ENCODE measurements at places on chromosomes 1 and 21. TPM values are rescaled to one million over a fixed set of nuclear protein-coding genes. Genes with fewer than 3 reads are reported as not detected.

DNA sequence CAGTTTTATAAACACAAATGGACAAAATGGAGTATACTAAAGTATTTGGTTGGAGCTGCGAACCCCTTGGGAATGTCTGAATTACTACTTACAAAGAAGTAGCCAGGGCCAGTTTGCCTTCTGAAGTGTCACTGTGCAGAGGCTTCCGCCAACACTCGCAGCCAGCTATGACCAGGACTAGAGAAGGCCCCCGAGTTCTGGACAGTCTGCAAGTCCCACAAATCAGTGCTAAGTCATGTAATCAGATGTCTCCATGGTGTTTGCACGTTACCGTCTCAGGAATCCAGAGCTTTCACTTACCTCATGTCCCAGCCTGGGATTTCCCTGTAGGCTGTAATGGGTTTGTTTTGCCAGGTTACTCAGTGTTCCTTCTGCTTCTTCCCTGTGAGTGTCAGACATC lies 106.6 kb upstream of the SPAG17 start:
- DNase-seq, result no peak

DNA sequence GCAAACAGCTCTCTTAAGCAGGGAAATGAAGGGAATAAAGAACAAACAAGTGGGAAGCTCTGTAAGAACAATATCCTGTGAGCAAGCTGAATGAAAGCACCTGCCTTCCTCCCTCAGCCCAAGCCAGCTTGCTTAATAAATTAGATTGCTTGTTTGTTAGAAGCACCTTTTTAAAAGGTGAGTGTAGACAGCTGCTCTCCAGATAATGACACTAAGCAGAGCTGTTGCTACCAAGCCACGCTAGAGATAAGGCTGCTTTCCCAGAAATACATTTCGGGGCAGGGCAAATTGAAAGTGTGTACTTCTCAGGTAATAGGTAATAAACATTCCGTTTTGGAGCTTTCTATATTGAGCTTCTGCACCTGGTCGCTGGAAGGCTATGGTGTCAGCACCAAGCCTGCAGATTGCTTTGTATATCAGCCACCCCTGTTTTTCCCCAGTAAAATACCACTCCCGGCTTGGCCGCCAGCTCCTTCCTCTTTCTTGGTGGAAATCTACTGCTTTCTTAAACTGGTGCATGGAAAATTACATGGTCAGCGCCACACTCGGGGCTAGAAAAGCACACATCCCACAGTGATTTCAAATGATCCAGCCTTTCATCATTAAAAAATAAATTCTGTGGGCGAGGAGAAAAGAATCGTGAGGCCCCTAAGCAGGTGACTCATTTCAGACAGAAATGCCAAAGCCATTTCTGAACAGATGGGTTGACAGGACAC lies 151.3 kb downstream of the ETS2 start:
- no peak for DNase-seq

DNA sequence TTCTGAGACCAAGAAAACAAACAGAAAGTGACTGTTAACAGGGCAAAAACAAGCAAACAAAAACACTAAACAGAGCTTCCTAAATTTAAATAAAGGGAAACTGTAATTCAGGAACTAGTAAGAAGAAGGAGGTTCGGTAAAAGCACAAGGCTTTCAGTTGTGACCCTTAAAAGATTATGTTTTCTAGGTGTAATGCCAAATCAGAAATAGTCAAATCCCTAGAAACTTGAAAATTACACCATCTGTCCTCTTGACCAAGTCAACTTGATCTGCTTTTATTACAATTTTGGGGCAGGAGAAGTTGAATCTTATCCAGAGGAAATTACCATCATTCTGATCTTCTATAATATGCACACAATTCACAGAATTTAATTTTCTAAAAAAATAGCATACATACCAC lies 754.0 kb upstream of the ADGRL4 start:
- DNase-seq, result no peak

DNA sequence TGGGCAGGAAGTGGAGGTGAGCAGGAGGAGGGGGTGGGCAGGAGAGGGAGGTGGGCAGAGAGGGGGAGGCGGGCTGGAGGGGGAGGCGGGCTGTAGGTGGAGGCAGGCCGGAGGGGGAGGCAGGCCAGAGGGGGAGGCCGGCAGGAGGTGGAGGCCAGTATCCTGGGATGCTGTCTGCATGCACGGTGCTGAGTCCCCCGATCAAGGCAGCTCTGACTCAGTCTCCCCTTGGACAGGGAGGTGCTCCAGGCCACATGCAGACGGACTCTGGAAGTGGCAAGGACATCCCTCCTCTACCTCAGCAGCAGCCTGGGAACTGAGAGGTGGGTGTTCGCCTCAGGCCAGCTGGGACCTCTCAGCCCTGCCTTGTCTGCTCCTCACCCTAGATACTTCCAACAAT lies 9.9 kb downstream of the IKBKE start:
- no peak for DNase-seq

GRCh38 chr1:40915581-40915980 lies 53.4 kb upstream of the CITED4 start:
- DNase-seq, result no peak

DNA sequence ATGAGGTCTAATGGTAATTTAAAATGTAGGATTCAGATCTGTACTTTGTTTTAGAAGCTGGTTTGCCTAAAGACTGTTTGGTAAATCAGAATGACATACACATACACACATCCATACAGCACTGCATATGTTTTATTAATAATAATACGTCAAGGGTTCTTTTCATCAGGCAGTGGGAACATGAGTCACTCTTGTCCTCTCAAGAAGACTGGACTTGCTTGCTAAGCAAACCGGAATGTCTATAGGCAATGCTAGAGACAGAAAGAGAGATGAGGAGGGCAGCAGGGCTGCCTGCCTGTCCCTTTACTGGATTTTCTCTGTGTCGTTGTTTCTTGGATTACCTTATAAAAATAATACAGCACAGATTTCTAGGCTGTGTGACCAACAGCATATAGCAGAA lies 119.1 kb upstream of the GALNT2 start:
- no peak for DNase-seq

GRCh38 chr1:76161451-76161850 lies 86.9 kb downstream of the ST6GALNAC3 start:
- no peak for DNase-seq

- no peak for DNase-seq
Measured at GRCh38 chr1:213623064-213623581, 364.6 kb upstream of the PROX1 start.

DNA sequence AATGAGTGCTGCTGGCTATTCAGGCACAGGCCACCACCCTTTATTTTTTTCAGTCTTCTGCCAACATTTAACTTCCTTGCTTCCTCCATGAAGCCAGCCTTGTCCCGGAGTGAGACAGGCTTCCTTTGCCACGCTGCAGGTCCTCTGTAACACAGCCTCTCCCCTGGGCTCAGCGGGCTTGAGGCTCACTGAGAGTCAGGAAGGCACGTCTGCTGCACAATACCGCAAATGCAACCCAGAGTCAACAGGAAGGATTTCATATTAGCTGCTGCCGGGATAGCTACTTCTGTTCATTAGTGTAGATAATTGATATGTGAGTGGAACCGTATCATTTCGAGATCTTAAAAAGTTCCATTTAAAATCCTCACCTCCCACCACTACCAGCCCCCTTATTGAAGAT lies 22.5 kb downstream of the MYOG start:
- DNase-seq, result no peak

DNA sequence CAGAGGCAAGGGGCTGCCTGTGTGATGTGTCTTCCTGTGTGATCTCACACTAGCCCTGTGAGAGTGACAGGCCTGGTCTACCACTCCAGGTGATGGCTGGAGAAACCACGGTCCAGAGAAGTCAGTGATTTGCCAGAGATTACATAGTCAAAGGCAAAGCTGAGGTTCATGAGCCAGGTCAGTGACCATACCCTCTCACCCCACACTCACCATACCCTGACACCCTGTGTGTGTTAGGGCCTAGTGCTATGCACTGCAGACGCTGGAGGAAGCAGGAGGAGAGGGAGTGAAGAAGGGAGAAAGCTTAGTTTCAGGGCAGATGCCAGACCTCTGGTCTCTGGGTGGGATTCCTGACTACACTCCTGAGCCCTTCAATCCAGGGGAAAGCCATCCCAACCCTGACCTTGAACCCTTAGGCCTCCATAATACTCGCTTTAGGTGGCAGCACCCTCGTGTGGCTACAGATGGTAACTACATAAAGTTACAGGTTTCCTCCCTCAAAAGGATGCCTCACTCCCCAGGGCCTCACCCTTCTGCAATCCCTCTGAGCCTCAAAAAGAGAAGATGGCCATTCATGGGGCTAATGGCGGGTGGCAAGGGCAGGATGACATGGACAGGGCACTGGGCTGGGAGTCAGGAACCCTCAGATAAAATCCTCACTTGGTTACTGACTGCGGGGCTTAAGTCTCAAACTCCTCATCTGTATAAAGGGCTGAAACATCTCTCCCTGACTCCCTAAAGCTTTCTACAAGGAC lies 20.8 kb upstream of the SDC3 start:
- no peak for DNase-seq

- DNase-seq, result no peak
Measured at GRCh38 chr1:60173006-60173405, 99.4 kb upstream of the C1orf87 start.

DNA sequence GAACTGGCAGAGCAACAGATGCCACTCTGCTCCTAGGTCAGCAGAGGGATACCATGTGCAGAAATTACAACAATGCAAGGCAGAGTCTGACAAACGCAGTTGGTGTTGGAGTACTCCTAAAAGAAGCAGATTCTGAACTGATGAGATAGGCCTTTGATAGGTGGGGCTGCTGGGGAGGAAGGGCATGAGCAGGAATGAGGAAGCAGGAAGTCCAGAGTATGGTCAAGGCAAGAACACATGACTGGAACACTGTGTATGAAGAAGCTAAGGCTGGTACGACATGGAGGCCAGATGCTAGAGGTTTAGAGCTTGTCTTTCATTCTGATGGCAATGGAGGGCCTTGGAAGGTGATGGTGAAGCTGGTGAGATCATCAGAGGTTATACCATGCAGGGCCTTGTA lies 11.5 kb upstream of the THRAP3 start:
- DNase-seq, result no peak

GRCh38 chr1:22916471-22916820 lies 56.2 kb downstream of the LACTBL1 start:
- no peak for DNase-seq

DNA sequence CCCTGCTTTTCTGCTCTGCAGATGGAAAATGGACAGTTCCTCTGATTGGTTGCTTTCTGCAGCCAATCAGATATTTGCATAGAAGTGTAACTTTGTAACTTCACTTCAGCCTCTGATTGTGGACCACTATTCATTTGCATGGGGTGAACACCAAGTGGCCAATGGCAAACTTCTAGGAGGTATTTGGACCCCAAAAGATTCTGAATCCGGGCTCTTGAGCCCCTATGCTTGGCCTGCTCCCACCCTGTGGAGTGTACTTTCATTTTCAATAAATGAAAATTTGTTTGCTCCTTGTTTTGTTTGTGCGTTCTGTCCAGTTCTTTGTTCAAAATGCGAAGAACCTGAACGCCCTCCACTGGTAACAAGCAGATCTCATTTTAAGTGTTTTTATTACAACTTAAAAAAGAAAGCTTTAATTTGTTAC lies 6.4 kb upstream of the GSTM4 start:
- DNase-seq, result no peak

DNA sequence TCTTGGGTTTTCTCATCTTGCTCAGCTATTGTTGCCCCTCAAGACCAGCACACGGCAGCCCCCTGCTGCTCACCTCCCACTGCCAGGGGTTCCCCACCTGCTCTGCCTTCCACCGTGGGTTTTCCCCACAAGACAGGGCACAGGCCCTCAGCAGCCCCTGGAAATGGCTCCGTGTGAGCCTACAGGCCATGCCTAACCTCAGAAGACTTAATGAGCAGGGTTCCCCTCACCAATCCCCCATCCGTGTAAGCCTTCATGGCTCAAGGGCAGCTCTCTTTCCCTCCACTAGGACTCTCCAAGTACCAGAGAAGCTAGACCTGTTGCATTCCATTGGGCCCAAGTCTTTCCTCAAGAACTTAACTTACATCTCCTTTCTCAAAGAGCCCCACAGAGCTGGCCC lies 18.4 kb upstream of the RCAN3 start:
- DNase-seq, result no peak

GRCh38 chr21:42019101-42019605 lies 9.0 kb upstream of the ZBTB21 start:
- no peak for DNase-seq

GRCh38 chr1:81472387-81472786 lies 328.3 kb upstream of the ADGRL2 start:
- no peak for DNase-seq

DNA sequence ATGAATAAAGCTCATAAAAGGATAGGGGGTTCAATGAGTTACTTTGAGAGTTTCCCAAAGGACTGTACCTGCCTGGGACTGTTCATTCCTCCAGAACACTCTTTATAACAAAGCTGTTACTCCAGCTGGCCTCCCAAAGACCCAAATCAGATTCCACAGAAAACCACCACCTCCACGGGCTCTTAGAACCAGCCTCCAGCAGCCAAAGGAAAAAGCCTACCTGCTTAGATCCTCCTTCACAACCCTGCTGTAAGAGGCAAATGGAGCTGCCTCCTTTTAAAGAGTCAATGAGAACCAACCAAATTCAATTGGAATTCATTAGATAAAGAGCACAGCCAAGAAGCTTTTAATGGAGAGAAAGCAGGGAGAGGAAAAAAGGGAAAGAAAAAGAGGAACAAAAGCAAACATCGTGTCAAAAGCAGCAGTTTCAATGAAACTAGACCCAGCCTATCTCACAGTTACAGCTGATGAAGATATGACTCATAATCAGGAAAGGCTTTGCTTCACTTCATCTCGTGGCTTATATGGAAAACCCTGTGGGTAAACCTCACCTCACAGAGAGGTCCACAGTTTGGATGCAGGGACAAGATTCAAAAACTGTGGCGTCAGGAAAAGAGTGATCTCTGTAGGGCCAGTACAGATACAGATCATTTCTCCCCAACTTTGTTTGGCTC lies 27.8 kb upstream of the FMO4 start:
- DNase-seq, result no peak

GRCh38 chr1:150280138-150280707 lies 2.1 kb upstream of the CIART start:
- DNase-seq, result no peak

GRCh38 chr1:15176120-15176519 lies 22.6 kb downstream of the TMEM51 start:
- no peak for DNase-seq

GRCh38 chr21:32921632-32922230 lies 104.0 kb upstream of the OLIG2 start:
- no peak for DNase-seq

The DTL gene
- total RNA-seq, result 0.21 TPM

The MMEL1 gene
- total RNA-seq, result not detected

The DIO1 gene
- total RNA-seq, result not detected

The HMGN1 gene
- 32.0 TPM for total RNA-seq

The SLC45A3 gene
- 5.3 TPM for total RNA-seq

The IGSF9 gene
- total RNA-seq, result not detected

The A3GALT2 gene
- 0.54 TPM for total RNA-seq

The SLAMF8 gene
- 9.9 TPM for total RNA-seq

The PTPN7 gene
- total RNA-seq, result 6.1 TPM

The TMPRSS3 gene
- not detected for total RNA-seq

The DYRK1A gene
- total RNA-seq, result 93.8 TPM

The SPTA1 gene
- total RNA-seq, result not detected

The KIF14 gene
- under 0.01 TPM for total RNA-seq

The S100B gene
- total RNA-seq, result 4.7 TPM

The OR10Z1 gene
- not detected for total RNA-seq

Data from thoracic aorta (tissue), 2 donors.